WERI-Rb-1 (cell line): ENCODE measurements at places on chromosomes 3 and 15.
A peak's percentile ranks its signal among the peaks of the same experiment; 100 is the strongest.

GRCh38 chr3:67472674-67473201 is 181.7 kb downstream of the SUCLG2 start:
- no peak for DNase-seq

GRCh38 chr15:88649286-88649733 is 10.5 kb downstream of the ISG20 start:
- no peak for DNase-seq

DNA sequence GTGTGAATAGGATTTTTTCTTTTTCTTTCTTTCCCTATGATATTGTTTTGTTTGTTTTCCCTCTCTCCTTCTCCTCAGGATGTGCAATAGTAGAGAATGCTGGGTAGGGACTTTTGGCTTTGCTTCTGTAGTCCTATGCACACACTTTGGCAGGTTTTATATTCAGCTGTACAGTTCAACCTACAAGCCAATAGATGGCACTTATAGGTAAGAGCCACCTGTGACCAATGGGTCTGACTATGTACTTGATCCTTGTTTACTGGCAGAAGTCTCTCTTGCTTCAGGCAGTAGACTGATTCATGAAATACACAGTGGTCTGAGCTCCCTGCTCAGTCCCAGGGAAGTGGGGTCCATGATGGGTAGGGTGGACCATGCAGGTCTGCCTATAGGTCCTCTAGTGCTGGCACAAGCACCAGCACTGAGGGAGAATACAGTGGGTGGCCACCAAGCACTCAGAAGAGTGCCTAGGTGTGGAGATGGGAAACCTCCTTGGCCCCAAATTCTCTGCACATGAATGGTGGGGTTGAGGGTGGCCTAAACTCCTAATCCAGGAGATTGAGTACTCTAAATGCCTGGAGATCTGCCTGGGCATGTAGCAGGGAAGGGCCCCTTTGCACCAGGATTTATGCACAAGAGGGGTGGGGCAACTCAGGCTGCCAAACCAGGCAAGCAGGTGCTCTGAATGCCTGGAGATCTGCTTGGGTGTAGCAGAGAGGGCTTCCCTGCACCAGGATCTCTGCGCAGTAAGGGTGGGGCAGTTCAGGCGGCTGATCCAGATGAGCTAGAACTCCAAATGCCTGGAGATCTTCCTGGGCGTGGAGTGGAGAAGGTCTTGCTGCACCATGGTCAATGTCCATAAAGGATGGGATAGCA is 176.1 kb downstream of the DOCK3 start:
- DNase-seq = peak; percentile 10

GRCh38 chr3:108008106-108008505 is 82.7 kb downstream of the CD47 start:
- DNase-seq = no peak

DNA sequence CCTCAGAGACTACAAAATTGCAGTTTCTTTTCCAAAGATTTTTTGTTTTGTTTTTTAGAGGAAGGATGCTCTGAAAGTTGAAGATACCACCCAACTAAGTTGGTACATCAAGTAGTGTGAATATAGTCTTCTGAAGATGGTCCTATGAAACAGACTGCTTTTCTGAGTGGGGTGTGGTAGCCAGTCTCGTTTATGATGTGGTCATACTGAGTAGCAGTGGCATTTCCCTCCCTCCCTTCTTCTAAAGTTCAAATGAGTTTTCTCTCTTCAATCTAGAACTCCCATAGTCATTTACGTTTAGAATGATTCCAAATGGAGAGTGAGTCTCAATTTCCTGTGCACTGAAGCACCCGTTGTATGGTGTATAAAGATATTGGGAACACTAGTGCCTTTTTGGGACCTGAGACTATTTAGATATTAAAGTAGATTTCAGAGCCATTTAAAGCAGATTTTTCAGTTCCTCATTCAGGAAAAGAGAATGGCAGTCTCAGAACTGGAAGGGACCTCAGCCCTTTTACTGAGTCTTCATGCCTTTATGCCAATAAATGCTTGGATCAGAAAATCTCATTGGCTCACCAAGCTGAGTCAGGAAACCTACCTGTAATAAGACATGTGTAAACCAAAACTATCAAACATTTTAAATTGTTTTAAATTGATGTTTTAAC is 200.4 kb downstream of the CDIN1 start:
- DNase-seq = no peak

DNA sequence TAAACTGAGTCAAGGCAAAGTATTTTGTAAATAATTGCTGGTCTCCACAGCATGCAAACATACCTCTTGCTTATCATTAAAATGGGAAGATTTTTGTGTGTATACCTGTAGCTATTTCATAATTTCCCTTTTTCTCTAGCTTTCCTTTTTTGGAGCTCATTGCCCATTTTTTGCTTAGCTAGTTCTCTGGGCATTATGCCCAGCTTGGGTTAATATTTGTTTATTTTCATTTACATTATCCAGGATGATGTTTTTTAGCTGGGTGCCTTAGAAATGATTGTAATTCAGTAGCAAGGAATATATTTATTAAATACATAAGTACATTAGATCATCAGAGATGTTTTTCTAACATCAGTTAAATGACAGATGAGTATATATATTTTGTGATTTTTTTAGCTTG is 1271.7 kb upstream of the GBE1 start:
- no peak for DNase-seq

DNA sequence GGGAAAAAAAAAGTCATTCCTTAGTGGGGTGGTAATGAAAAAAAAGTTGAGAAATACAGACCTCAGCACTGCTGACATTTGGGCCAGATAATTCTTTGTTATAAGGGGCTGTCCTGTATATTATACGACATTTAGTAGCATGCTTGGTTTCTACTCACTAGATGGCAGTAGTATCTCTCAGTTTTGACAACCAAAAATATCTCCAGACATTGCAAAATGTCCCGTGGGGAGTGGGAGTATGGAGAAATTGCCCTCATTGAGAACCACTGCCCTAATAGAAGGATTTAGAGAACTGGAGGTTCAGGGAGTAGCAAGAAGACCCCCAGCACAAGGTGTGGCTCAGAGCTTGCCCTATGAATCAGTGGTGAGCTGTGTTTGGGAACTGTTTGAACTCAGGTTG is 28.6 kb upstream of the TEX264 start:
- DNase-seq = no peak

GRCh38 chr3:62815981-62816380 is 59.2 kb downstream of the CADPS start:
- DNase-seq = no peak

GRCh38 chr3:40185029-40185695 is 124.3 kb upstream of the EIF1B start:
- no peak for DNase-seq

GRCh38 chr3:65837604-65838003 is 201.1 kb downstream of the MAGI1 start:
- no peak for DNase-seq

- DNase-seq = no peak
These were observed 92.6 kb upstream of the ALDH1A3 start for GRCh38 chr15:100786901-100787566.

DNA sequence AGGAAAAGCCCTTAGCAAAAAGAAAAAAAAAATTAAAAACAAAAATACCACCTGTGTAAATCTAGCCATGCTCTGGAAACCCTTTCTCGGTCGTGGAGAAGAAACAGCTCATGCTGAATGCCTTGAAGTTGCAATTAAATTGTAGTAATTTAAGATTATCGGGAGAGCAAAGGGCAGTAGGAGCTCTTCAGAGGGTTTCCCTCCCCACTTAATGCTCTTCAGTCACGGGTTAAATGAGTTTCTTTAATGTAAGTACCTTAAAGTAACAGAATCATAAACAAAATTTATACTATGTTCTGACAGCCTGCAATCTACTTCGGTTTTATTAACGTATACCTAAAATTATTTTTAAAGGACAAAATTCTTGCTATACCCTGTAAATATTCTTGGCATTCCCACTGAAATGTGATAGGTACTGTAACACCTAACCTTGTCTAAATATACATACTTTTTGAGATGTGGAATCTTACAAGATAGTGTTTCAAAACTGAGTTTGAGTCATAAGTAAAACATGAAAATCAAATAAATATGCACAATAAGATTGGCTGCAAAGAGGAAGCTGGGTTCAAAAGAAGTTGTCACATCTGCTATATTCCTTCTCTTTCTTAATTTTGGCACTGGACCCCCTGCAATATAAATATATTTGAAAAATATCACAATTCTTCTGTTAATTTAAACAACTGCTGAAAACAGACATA is 5.3 kb downstream of the FOXP1 start:
- DNase-seq = no peak

GRCh38 chr3:126664591-126665214 is 9.8 kb upstream of the TXNRD3 start:
- no peak for DNase-seq

DNA sequence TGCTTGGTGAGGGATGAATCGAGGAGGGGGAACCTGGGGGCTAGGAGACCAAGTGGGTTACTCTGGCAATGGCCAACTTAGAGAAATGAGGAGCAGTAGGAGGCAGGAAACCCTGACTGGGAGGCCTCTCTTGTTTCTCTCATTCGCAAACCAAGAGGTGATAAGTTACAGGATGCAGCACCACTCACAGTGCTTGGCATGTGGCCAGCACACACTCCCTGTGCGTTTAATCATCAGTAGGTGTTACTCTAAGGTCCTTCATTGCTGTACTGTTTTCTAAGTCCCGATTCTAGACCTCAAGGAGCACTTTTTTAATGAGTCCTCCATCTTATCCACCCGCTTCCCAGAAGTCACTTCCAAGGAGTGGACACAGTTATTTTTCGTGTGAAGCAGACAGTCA is 314.1 kb upstream of the TRIM42 start:
- no peak for DNase-seq

- no peak for DNase-seq
These were observed 93.1 kb downstream of the FRMD5 start for GRCh38 chr15:44101944-44102343.

GRCh38 chr3:5122741-5123706 is 932 bp downstream of the ARL8B start:
- DNase-seq = peak; percentile 48

DNA sequence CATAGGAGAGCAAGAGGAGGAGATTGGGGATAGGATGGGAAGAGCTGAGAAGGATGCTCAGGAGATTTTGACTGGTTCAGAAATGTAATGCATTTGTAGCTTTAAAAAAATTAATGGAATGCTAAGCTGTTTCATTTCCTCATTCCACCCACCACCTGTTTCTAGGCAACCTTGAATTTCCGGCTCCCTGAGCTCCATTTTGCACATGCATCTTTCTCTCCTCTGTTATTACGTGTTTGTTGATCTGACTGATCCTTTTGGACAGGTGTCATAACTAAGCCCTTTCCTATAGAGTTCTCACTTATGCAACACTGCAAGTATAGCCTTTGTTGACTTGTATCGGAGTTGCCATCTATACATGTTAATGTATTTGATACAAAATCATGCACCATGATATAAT is 4.3 kb downstream of the TMPRSS7 start:
- DNase-seq = no peak

DNA sequence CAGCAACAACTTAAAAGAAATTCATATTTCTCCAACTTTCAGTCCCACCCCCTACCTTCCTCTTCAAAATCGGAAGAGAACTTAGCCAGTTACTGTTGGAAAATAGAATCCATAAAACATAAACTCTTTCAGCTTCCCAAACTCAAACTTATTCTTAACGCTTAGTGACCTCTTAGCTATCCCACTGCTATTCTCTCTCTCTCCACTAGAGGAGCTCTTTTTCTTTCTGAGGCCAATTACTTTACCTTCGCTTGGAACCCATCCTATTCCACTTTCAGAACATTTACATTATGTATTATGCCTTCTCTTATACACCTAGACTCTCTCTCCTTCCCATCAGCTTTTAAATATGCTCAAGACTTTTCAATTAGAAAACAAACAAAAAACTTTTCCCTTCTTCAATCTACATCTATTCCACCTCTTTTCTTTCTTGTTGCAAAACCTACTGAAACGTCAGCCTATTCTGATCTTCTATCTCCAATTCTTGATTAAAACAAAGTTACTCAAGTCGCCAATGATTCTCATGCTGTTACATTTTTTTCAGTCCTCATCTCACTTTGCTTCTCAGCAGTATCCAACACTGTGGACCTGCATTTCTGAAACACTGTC is 13.4 kb upstream of the GHSR start:
- no peak for DNase-seq

DNA sequence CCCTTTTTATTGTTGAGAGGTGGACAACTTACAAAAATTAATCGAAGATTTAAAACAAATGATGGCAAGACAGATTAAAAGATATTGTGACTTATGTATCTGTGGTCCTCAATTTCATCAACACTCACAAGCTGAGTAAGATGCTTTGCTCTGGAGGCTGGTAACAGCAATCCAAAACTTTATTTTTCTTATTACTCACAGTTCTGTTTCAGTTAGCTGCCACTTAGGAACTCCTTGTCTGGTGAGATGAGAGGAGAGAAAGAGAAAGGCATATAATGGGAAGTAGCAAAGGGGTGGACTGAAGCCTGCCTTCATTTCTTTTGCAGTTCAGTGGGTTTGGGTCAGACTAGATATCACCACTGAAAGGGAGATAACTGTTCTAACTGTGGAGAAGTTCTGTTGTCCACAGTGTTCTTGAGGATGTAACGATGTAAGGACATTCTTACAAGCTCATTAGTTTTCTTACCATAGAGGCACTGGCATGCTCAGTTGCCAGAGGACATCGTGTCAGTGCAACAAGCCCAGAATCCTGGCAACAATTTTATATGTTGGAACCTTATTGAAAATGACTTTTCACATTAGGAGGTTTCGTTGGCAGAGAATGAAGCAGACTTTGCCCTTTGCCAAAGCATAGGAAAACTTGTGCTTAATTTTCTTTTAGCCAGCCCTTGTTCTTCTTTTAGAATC is 93.6 kb downstream of the PLCL2 start:
- no peak for DNase-seq

GRCh38 chr3:120443626-120444123 is 7.1 kb downstream of the FSTL1 start:
- peak; percentile 24 for DNase-seq

- DNase-seq = no peak
These were observed 176.0 kb upstream of the CRBN start for GRCh38 chr3:3355442-3355841.

DNA sequence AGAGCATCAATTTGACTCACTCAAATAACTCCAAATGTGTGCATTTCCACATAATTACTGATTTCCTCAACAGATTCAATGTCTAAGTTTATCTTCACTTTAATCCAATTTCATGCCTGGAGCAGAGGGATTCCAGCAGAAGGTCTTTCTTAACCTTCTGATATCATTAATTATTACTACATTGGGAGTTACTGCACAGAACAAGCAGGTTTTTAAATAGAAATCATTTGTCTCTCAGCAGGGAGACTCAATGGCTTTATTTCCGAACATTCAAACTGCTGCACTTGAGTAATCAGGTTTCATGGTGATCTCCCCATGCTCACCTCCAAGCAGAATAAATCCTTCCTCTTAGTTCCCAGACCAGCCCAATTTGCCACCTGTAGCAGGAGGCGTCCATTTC is 264.8 kb upstream of the IGF1R start:
- no peak for DNase-seq

- DNase-seq = peak; percentile 35
These were observed 34.7 kb downstream of the NIPA2 start for GRCh38 chr15:22872936-22873701.

- DNase-seq = no peak
These were observed 79.5 kb downstream of the DPH6 start for GRCh38 chr15:35466476-35466875.
